ENCODE measurements at places on chromosomes 2 and 18. TPM values are rescaled to one million over a fixed set of nuclear protein-coding genes. Genes with fewer than 3 reads are reported as not detected.

The SGPP2 gene
- not detected for total RNA-seq

The MAP2 gene
- 0.97 TPM for total RNA-seq

The ANKRD30BL gene
- not detected for total RNA-seq

The NCKAP1 gene
- not detected for total RNA-seq

The DLX2 gene
- 0.97 TPM for total RNA-seq

The ANKRD12 gene
- 23.4 TPM for total RNA-seq

The CXCR1 gene
- not detected for total RNA-seq

The RAD51AP2 gene
- not detected for total RNA-seq

The DSG2 gene
- total RNA-seq, result not detected

GRCh38 chr18:8424917-8425725 lies 184.1 kb upstream of the RAB12 start:
- no peak for DNase-seq
- H3K27ac ChIP-seq, result no peak overlapping the region
- H3K4me1 ChIP-seq, result no peaks in the 10 kb centered on the region

GRCh38 chr2:192151853-192152252 lies 42.9 kb downstream of the TMEFF2 start:
- DNase-seq, result no peak
- H3K36me3 ChIP-seq, result no peaks in the 10 kb centered on the region
- peaks cover 13% of the 10 kb centered on the region for H3K4me1 ChIP-seq
- H3K27me3 ChIP-seq, result no peaks in the 10 kb centered on the region

DNA sequence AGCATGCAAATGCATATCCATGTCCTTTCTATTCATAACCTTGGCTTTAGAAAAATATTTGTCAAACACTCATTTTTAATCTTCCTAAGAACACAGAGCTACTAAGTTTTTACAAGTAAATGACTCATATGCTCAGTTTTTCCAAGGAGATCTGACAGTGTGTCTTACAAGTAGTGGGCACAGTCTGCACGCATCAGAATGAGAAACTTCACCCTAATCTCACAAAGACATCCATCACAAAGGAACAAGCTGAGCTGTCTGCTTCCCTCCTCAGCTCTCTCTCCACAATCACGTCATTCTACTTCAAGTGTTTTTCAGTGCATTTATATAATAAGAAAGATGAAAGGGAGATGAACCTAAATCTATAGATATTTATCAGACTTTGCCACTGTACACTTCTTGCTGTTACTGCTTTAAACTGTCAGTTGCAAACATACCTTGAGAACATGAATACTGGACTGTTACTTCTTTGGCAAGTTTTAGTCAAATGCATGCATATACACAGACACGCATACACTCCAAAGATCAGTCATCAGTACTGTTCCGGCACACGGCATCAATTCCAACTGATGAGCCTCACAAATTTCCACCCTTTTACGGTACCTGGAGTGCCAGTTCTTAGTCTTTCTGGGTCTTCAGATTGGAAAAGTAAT lies 75.7 kb downstream of the RBMS1 start:
- H3K4me3 ChIP-seq, result no peak overlapping the region
- no peaks in the 10 kb centered on the region for H3K27me3 ChIP-seq
- H3K36me3 ChIP-seq, result no peaks in the 10 kb centered on the region
- no peak for DNase-seq
- H3K27ac ChIP-seq, result no peak overlapping the region
- no peaks in the 10 kb centered on the region for H3K4me1 ChIP-seq

DNA sequence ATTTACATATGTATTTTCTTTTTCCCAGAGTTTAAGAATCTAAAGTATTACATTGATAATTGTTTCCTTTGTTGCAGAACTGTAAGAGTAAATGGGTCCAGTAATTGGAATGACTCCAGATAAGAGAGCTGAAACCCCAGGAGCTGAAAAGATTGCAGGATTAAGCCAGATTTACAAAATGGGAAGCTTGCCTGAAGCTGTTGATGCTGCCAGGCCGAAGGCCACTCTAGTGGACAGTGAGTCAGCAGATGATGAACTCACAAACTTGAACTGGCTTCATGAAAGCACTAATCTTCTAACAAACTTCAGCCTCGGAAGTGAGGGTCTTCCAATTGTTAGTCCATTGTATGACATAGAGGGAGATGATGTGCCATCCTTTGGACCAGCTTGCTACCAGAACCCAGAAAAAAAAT lies 183.8 kb upstream of the STON1 start:
- H3K4me1 ChIP-seq, result peaks cover 19% of the 10 kb centered on the region
- peaks cover 44% of the 10 kb centered on the region for H3K36me3 ChIP-seq
- DNase-seq, result no peak
- H3K27me3 ChIP-seq, result no peaks in the 10 kb centered on the region

- no peak overlapping the region for H3K27ac ChIP-seq
- H3K4me3 ChIP-seq, result no peak overlapping the region
- H3K36me3 ChIP-seq, result no peaks in the 10 kb centered on the region
- no peak for DNase-seq
- no peaks in the 10 kb centered on the region for H3K27me3 ChIP-seq
These were observed 2.5 kb downstream of the VIT start for GRCh38 chr2:36698993-36699392.

- H3K27me3 ChIP-seq, result no peaks in the 10 kb centered on the region
- no peak for DNase-seq
- H3K4me1 ChIP-seq, result no peaks in the 10 kb centered on the region
- H3K4me3 ChIP-seq, result no peak overlapping the region
- H3K27ac ChIP-seq, result no peak overlapping the region
- H3K36me3 ChIP-seq, result no peaks in the 10 kb centered on the region
These were observed 47.0 kb upstream of the TMEM178A start for GRCh38 chr2:39618736-39619135.

DNA sequence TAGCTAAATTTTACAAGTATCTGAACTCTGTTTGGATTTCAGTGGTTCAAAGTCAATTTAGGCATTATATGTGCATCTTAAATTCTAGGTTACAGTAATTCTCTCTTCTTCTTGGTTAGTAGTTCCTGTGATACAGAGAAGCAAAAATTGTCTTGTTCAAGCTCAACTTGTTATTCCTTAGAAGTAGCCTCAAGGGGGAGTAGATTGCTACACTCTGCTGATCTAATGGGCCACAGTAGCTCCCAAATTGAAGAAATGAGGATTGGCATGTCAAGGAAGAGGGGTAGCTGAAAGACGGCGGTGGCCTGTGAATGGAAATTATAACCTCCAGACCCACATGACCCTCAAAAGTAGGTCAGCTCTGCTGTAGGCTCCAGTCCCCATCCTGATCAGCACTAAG lies 334.7 kb downstream of the HRH4 start:
- H3K36me3 ChIP-seq, result no peaks in the 10 kb centered on the region
- no peaks in the 10 kb centered on the region for H3K4me1 ChIP-seq
- no peak overlapping the region for H3K4me3 ChIP-seq
- no peak overlapping the region for H3K27ac ChIP-seq

GRCh38 chr2:95077861-95078603 lies 43.6 kb downstream of the MRPS5 start:
- H3K4me3 ChIP-seq, result no peak overlapping the region
- no peak overlapping the region for H3K27ac ChIP-seq
- no peak for DNase-seq
- no peaks in the 10 kb centered on the region for H3K27me3 ChIP-seq
- peaks cover 35% of the 10 kb centered on the region for H3K4me1 ChIP-seq
- no peaks in the 10 kb centered on the region for H3K36me3 ChIP-seq

- no peak overlapping the region for H3K4me3 ChIP-seq
- no peaks in the 10 kb centered on the region for H3K27me3 ChIP-seq
- H3K4me1 ChIP-seq, result no peaks in the 10 kb centered on the region
These were observed 61.1 kb downstream of the MEIS1 start for GRCh38 chr2:66495788-66496640.

- H3K27me3 ChIP-seq, result no peaks in the 10 kb centered on the region
- no peak overlapping the region for H3K27ac ChIP-seq
- no peaks in the 10 kb centered on the region for H3K36me3 ChIP-seq
- H3K4me3 ChIP-seq, result no peak overlapping the region
- DNase-seq, result no peak
These were observed 41.4 kb downstream of the RAD51AP2 start for GRCh38 chr2:17476830-17477229.

DNA sequence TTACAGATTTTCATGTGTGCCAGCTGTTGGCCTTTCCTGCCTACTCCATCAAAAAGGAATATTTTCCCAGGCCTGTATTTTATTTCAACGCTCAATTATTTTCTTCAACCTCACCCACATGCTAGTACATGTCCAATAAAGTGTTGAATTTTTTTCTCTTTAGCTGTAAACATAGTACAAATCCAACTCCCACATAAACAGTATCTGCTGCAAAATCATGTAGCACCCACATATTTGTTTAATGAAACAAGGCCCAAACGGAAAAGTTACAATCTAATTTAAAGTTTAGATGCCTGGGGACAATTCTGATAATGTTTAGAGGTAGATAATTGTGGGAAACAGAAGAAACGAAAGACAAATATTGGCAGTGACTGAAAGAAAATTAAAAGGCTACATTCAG lies 275.4 kb upstream of the ACVR2A start:
- no peak for DNase-seq
- peaks cover 3% of the 10 kb centered on the region for H3K27me3 ChIP-seq
- H3K27ac ChIP-seq, result no peak overlapping the region
- H3K36me3 ChIP-seq, result no peaks in the 10 kb centered on the region
- H3K4me1 ChIP-seq, result no peaks in the 10 kb centered on the region

DNA sequence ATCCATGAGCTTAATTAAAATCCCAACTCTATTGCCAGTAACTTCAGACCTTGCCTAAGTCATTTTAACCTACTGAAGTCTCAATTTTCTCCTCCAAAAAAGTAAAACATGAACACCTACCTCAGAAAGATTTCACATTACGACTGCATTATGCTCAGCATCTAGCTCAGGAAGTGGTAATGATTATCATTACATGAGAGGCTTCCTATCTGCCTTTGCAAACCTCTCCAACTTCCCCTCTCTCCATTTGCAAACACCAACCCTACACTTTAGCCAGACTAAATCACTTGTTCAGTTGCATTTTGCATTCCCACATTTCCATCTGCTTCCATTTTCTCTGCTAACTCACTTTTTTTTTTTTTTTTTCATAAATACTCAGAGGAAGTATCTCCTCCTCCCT lies 6.8 kb downstream of the SLC38A11 start:
- no peaks in the 10 kb centered on the region for H3K27me3 ChIP-seq
- H3K4me1 ChIP-seq, result no peaks in the 10 kb centered on the region
- no peak for DNase-seq
- no peak overlapping the region for H3K4me3 ChIP-seq
- H3K36me3 ChIP-seq, result no peaks in the 10 kb centered on the region

- no peak overlapping the region for H3K27ac ChIP-seq
- H3K27me3 ChIP-seq, result no peaks in the 10 kb centered on the region
- H3K4me1 ChIP-seq, result no peaks in the 10 kb centered on the region
- no peaks in the 10 kb centered on the region for H3K36me3 ChIP-seq
- no peak for DNase-seq
These were observed 53.5 kb downstream of the NXPH2 start for GRCh38 chr2:138726681-138727080.

GRCh38 chr2:241850544-241851324 lies 8.0 kb downstream of the PDCD1 start:
- no peaks in the 10 kb centered on the region for H3K27me3 ChIP-seq
- DNase-seq, result no peak
- no peaks in the 10 kb centered on the region for H3K36me3 ChIP-seq
- H3K4me3 ChIP-seq, result no peak overlapping the region
- H3K27ac ChIP-seq, result no peak overlapping the region
- no peaks in the 10 kb centered on the region for H3K4me1 ChIP-seq

DNA sequence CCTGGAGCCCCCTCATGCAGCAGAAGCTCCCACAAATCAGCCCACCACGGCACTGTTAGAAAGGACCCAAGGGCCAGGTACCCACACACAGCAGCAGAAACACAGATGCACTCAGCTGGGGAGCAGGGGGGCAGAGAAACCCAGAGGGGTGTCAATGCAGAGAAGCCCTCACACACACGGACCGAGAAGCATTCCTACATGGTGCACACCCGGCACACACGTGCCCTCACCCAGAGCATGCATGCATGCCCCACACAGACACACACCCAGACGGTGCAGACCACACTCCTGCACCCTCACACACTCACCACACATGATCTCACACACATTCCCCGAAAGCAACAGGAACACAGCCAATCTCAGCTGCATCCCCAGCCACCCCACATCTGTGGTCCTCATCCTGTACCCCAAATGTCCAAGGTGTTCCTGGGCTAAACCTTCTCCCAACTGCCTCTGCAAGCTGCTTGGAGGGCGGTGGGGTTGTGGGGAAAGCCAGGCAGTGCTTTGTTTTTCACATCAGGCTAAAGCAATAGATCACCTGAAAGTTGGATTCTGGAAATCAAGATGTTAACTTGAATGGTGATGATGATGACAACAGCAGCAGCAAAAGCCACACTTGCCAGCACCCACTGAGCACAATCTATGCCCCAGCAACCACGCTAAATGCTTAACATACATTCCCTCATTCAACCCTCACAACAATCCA lies 102.3 kb downstream of the ZFP36L2 start:
- H3K27me3 ChIP-seq, result no peaks in the 10 kb centered on the region
- no peak overlapping the region for H3K27ac ChIP-seq
- H3K4me1 ChIP-seq, result peaks cover 3% of the 10 kb centered on the region
- no peak overlapping the region for H3K4me3 ChIP-seq
- no peak for DNase-seq

DNA sequence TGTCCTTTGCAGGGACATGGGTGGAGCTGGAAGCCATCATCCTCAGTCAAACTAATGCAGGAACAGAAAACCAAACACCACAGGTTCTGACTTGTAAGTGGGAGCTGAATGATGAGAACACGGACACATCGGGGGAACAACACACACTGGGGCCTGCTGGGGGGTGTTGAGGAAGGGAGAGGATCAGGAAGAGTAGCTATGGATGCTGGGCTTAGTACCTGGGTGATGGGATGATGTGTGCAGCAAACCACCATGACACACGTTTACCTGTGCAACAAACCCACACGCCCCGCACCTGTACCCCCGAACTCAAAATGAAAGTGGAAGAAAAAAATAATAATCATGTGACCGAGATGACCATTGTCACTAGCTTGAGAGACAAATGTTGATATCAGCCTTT lies 114.7 kb downstream of the NDUFA10 start:
- no peaks in the 10 kb centered on the region for H3K36me3 ChIP-seq
- no peaks in the 10 kb centered on the region for H3K27me3 ChIP-seq
- no peak for DNase-seq
- H3K4me1 ChIP-seq, result peaks cover 6% of the 10 kb centered on the region
- no peak overlapping the region for H3K27ac ChIP-seq

DNA sequence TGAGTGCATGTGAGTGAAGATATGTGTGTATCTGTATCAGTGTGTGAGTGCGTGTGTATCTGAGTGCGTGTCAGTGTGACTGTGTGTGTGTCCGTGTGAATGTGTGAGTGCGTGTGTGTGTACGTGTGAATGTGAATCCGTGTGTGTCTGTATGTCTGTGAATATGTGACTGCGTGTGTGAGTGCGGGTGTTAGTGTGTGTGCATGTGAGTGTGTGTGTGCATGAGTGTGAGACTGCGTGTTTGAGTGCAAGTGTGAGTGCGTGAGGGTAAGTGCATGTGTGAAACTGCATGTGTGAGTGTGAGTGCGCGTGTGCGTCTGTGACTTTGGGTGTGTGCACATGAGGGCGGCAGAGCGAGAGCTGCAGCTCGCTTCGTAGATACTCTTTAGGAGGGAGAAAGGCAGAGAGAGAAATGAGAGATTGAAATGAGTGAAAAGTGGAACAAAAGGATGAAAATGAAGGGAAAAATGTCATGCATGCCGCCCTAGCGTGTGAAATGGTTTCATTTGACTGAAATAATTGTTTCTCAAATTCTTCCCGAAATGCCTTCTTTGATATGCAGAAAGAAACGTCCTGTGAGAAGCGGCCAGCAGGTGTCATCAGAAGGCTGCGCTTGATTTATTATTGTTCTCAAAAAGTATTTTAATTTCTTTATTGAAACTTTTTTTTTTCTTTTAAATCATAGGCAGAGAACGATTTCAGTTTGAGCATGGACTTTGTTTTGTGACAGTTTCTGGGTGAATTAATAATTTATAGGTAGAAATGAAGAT lies 25.6 kb downstream of the ZNF407 start:
- H3K27me3 ChIP-seq, result no peaks in the 10 kb centered on the region
- H3K36me3 ChIP-seq, result no peaks in the 10 kb centered on the region
- DNase-seq, result peak; percentile 59
- H3K4me3 ChIP-seq, result no peak overlapping the region
- H3K27ac ChIP-seq, result no peak overlapping the region
